Fibroblast of skin of scalp (primary cell): ENCODE measurements at places on chromosomes 7 and 10.

DNA sequence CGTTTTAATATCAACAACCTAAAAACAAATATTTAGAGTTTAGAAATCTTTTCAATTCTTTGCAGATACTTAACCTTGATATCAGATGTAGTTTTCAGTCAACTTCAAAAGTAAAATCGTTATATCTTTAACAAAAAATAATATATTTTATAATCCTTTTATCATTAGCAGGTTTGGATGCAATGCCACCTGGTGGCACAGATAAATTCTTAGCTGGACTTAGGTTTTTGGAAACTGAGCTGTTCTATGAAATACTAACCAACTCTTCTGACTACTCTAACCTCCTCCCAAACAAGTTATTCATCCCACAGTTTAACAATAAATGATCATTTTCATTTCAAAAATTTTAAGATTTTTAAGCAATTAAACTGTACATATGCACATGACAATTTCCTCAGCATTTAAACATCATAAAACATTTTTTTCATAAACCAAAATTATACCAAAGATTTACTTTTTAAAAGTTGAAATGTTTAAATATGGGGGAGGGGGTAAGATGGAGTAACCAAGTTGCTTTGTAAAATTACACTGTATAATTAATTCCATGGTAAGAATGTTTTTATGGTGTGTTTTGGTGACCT is 56.9 kb downstream of the HIBADH start:
- DNase-seq, result peak; percentile 23

- no peak for DNase-seq
These were observed 16.0 kb downstream of the SLC18A2 start for GRCh38 chr10:117256910-117257309.

DNA sequence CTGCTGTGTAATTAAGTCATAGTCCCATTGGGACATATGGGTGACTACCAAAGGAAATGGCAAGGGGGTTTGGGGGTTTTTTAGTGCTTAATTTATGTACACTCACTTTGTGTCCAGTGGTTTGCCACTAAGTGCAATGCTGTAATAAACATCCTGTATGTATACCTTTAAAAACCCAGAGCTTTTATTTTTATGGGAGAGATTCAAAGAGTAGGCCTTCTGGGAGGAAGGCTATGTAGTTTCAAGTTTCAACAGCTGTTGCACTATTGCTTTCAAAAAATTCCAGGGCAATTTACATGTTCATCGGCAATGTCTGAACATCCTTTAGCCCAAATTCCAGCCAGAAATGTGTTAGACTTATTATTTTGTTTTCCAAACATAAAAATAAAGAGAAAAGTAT is 744.7 kb downstream of the XPNPEP1 start:
- DNase-seq, result no peak

DNA sequence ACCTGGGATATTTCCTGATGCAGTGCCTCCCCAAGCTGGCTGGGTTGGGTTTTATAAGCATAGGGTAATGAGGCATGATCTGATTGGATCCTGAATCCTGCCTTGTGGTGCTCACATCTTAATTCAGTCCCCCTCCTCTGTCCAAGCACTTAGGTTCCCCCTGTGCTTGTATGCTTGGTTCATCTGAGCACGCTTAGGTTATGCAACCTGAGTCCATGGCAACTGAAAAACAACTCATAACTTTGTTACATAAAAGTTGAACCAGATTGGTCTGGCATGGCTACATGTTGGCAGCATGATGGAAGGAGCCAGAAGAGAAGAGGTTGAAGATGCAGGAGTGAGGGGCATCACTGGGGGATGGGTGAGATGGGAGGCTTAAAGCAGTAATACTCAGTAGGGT is 57.3 kb upstream of the OSBPL3 start:
- no peak for DNase-seq

DNA sequence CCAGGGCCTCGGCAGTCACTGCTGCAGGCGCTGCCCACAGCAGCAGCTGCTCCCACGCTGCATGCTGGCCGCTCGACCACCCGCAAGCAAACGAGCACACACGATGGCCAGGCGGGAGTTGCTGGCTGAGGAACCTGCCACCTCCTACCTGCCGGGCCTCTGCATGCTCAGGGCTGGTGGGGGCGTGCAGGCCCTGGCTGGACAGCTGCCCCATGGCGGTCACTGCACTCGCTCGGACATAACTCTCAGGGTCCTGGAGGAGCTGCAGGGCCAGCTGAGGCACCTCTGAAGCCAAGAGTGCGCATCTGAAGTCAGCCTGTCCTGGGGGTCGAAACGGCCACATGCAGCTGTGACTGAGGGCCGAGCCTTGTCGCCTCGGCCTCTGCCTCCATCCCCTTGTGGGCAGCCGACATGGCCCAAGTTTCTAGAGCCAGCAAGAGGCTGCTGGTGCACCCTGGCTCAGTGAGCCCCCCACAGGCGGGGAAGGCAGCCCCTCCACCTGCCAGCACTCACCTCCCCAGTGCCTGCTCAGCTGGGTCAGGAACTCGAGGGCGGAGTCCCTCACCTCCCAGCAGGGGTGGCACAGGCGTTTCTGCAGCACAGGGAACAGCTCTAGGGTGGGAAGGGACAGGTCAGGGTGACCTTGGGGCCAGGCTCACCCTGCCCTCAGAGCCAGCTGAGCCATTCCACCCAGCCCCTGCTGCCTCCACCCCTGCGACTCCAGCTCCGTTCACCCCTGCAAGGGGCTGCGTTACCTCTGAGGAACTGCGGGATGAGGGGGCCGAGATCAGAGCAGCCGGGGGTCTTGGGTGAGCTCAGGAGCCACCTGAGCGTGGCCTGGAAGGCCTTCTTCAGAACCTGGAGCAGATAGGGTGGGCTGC is 16.1 kb downstream of the BRAT1 start:
- no peak for DNase-seq

DNA sequence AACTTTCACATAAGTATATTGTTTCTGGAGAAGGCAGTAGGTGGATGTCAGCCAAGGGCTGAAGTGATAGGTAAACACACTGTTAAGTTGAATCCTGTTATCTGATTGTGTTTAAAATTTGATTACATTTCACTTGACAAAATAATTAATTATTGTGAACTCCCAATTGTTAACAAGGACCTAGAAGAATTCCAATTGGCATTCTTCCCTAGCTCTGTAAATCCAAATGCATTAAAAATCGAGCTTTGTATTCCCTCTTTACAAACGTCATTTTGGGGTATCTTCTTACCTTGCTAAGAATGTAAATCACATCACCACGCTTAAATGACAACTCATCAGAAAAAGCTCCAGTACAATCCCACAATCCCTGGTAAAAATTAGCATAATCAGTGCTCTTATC is 179.9 kb downstream of the SKAP2 start:
- DNase-seq, result no peak

GRCh38 chr10:104220522-104220921 is 11.6 kb downstream of the CFAP43 start:
- DNase-seq, result no peak

DNA sequence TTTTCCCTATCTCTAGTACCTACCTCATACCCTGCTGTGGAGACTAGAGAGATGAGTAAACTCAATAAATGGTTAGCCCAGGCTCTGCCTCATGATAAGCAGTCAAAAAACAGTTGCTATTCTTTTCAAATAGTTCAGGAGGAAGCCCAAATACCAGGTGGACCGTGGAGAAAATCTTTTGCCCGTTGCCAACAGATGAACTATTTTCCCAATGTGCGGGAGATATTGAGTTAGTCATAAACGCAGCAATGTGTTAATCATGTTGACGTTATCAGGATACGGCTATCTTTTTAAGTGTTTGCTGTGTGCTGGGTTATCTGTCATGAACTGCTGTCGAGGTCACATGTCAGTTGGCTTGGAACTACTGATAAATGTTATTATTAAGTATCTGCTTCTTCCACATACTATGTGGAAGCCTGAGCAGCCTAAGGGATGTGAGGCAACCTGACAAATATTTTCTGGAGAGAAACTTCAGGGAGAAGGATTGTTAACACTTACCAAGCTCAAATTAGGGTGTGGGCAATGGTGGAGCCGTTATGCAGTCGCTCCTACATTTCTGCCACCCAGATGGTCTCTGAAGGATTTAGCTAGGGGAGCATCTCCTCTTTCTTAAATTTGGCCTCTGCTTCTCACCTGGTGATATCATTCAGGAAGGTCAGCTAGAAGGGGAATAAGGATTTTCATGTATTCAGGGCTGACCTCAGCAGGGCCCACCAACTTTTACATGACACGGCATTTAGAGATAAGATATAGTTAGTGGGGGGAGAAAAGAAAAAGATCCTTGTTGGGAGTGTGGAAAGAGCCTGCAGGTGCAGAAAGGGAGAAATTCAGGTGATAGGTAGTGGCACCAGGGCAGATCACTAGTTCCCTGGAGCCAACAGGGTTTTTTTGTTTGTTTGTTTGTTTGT is 33.5 kb upstream of the SLC26A3 start:
- no peak for DNase-seq

DNA sequence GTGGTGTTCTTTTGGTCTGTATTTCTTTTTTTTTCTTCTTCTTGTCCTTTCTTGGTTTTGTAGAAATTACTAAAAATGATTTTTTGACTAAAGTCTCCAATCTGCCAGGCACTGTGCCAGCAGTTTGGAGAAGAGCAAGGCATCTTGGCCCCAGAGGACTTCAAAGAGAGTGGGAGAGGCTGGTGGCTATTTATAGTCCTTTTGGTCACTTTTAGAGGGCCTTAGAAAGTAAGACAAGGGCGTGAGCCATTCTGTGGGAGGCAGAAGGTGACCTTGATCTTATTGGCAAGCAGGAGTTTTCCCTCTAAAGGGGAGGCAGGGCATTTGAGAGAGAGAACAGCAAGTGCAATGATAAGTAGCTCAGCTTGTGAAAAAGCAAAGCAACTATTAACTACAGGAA is 211.9 kb downstream of the GALNT17 start:
- no peak for DNase-seq

GRCh38 chr7:151327022-151327421 is 14.6 kb upstream of the NUB1 start:
- no peak for DNase-seq

DNA sequence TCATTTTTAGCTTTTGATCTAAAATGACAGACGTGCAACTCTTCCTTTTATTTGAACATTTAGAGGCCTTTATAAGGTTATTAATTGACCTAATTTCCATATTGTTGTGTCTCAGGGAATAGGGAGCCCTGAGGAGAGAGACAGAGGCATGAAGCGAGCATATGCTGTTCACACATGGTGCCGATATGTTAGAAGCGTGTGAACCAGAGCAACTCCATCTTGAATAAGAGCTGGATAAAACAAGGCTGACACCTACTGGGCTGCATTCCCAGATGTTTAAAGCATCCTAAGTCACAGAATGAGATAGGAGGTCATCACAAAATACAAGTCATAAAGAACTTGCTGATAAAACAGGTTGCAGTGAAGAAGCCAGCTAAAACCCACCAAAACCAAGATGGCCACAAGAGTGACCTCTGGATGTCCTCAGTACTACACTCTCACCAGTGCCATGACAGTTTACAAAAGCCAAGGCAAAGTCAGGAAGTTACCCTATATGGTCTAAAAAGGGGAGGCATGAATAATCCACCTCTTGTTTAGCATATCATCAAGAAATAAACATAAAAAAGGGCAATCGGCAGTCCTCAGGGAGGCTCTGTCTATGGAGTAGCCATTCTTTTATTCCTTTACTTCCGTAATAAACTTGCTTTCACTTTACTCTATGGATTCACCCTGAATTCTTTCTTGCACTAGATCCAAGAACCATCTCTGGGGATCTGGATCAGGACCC is 80.1 kb downstream of the SEC61G start:
- DNase-seq, result no peak

DNA sequence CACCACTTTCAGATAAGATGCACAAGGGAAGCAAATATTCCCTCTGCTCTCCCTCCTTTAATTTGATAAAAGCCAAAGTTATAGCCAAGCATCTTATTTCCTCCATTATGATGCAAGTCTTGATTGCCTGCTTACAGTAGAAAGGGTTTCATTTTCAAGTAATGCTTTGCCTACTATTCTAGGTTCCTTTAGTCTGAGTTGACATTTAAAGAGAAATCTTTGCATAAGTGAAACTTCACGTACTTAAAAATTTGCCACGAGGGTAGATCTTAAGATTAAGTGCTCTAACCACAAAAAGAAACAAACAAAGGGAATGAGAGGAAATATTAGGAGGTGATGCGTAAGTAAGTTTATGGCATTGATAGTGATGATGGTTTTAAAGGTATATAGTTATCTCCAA is 78.1 kb upstream of the VWDE start:
- no peak for DNase-seq

DNA sequence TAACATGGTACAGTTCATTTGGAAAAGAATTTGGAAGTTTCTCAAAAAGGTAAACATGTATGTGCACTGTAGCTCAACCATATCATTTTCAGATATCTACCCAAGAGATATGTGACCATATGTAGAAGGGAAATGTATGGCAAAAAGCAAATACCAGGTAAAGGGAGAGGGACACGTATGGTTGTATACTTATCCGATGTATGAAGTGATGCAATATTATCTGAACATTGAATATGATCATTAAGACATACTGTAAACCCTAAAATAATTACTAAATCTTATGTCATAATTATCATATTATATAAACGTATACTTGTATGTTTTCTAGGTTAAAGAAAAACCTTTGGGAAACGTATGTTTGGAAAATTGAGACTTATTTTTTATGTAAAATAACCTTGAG is 367.5 kb upstream of the KCND2 start:
- no peak for DNase-seq

DNA sequence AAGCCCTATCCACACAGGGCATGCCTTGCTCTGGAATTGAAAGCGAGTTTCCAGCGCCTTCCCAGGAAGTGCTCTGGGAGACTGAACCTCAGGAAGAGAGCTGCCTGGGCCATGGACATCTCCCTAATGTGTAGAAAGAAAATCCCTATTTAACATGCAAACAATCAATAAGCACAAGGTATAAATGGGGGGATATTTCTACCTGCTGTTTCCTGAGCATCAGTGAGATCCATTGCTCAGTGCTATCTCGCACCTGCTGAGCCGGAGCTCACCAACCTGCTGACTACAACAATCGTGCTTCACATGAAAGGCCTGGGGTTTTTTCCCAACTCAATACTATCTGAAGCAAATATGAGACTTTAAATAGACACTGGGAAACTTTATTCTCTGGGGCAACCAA is 584.0 kb downstream of the GLRX3 start:
- no peak for DNase-seq

- peak; percentile 37 for DNase-seq
These were observed 393.8 kb downstream of the EXOC4 start for GRCh38 chr7:133646472-133647315.

GRCh38 chr7:44454348-44454747 is 36.1 kb downstream of the NUDCD3 start:
- no peak for DNase-seq

DNA sequence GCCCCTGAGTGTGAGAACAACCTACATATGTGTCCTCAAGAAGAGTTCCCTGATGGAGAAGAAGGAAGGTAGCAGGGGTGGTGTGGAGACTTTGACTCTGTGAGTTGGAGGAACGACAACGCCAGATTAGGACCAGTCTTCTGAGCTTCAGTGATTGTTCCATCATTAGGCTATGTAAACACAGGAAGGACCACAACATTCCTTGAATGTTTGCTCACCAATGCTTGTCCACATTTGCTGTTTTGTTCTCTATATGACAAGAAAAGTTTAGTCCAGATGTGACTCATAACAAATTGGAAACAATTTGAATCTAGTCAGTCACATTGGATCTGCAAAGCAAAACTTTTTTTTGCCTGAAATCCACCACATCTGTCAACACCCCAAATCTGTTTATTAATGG is 62.7 kb downstream of the ENTPD1 start:
- DNase-seq, result peak; percentile 85
